CD4-positive, alpha-beta T cell treated with Interleukin-2 at 100 ng/mL for 4 hours (primary cell): ENCODE measurements at places on chromosomes 5 and 9.

- no peak for DNase-seq
Observed at GRCh38 chr9:91004484-91004883, 202.9 kb downstream of the SYK start.

DNA sequence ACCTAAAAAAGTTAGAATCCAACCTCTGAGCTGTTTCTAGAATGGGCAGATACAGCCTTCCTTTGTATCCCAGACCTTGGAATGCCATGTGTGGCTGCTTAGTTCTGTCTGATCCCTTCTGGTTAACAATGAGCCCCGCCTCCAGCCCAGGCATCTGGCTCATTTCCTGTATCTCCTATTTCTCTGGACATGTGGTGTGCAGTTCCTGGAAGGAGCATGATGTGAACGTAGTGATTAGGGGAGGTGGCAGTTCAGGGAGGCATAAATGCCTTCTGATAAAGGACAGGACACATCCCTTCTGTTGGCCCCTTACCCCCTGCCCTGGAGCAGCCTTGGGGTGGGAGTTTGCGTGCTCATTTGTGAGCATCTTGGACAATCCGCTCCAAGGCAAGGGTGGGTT, 243.0 kb downstream of the ZSWIM6 start:
- no peak for DNase-seq

GRCh38 chr5:97164846-97165245, 18.2 kb downstream of the RIOK2 start:
- no peak for DNase-seq

GRCh38 chr9:113511856-113512761, 48.6 kb downstream of the RGS3 start:
- peak; percentile 74 for DNase-seq

DNA sequence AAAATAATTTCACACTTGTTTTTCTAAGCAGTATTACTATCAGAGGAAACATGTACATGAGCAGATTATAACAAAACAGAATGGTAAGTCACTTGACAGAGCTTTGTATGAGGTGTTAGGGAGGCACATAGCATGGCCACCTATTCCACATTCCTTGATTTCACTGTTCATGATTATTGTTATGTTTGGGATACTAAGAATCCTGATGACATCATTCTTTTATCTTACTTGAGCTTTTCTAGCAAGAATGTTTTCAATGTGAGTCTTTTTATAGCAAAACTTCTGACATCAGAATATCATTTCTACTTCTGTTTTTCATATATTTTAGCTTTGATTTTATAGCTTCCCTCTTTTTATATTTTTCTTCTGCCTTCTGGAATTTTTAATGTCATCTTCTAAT, 208.2 kb downstream of the DMRTA1 start:
- DNase-seq, result no peak

DNA sequence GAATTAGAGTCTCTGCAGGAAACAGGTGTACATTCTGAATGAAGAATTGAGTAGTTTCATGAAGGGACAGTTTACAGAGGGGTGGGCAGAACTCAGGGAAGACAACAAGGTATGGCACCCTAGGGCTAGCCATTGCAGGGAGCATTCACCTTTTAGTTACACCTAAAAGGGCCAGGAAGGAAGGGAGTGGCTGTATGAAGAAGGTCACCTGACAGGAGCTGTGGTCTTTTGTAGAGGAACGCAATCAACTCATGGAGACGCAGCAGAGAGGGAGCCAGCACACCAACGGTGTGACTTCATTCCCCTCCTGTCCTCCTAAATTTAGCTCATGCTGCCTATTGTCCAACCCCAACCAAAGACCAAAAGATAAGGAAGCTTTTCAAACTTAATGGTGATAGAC, 12.7 kb upstream of the ZCCHC7 start:
- DNase-seq, result peak; percentile 12

DNA sequence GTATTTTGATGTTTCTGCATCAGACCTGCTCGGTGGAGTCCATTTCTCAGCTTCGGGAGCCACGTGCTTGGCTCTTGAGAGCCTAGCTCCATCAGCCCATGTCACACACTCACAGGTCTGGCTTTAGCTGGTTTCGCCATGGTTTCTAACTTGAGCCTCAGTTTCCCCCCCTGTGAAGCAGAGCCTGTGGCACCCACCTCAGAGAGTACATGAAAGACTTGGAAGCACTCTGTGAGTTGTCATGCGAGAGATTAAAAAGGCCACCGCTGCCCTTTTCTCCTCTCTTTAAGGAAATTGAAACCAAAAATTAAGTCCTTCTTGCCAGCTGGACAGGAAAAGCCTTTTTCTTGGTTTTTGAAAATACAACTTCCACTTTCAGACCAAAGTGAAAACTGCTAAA, 8.8 kb downstream of the TENT4A start:
- no peak for DNase-seq

GRCh38 chr5:153959134-153959957, 79.4 kb downstream of the FAM114A2 start:
- DNase-seq, result no peak

DNA sequence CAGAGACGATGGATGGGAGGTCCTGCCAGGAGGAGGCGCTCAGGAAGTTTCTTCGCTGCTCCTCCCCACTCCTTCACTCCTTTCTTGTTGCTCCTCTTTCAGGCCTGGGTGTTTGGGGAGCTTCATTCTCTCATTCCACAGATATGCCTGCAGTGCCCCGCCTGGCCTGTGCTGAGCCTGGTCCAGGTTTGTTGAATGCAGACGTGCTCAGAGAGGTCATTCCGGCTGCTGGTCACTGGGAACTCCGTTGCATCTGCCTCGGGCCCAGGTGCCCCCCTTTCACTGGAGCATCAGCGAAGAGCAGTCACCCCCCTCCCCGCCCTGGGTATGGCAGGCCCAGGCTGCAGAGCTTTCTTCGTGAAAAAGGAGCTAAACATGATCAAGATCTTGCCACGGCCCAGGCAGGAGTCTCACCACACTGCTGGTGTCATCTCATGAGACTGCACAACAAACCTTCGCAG, 15.5 kb downstream of the SURF6 start:
- DNase-seq, result no peak

DNA sequence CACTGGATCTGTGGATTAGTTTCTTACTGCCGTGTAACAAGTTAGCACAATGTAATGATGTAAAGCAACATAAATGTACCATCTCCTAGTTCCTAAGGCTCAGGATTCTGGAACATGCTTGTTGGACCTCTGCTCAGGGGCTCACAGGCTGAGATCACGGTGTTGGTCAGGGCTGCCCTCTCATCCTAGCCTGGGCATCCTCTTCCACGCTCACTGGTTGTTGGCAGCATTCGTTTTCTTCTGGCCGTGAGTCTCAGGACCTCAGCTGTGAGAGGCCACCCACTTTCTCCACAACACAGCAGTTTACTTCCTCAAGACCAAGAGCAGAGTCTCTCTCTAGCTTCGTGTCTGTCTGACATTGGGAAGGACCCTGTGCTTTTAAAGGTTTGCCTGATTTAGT, 17.3 kb downstream of the RASGEF1C start:
- DNase-seq, result no peak

GRCh38 chr9:75274781-75275180, 186.5 kb downstream of the OSTF1 start:
- DNase-seq, result no peak

DNA sequence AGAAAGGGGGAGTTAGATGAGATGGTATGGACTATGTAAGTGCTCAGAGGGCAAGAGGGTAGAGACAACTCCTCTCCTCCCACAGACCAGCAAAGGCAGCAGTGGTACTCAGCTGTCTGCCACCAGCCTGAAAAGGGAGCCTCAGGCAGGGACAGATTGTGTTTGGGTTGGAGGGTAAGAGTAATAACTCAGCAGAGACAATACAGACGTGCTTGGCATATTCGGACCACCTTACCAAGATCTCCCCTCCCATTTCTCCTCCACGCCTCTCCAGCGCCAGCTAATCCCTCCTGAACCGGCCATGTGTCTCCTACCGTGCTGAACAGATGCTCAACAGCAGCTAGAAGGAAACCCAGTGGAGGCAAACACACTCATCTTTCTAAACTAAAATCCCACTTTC, 180.8 kb downstream of the ASTN2 start:
- no peak for DNase-seq

DNA sequence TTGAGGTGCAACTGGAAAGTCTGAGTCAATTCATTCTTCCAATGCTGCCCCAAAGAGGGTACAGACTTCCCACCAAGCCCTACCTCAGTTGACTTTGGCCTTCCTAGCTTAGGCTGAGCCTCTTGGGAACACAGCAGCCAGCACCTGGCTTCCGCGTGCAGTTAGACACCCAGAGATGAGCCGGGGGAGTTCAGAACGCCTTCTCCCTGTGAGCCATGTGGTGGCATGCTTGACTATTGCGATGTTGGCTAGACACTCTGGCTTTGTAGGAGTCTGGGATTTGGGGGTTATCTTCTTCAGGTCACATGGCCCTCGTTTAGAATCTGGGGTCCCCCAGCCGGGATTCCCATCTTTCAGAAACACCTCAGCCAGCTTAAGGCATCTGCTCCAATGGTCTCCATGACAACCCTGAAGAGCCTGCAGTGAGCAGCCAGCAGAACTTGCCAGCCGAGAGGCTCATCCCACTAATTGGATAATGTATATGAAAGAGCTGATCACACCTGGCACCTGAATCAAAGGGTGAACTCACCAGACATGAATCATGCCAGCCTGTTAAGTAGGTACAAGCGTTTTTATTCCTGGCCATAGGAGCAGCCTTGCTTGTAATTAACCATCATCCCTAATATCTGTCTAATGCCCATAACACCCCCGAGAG, 167.5 kb downstream of the SYK start:
- DNase-seq, result no peak

DNA sequence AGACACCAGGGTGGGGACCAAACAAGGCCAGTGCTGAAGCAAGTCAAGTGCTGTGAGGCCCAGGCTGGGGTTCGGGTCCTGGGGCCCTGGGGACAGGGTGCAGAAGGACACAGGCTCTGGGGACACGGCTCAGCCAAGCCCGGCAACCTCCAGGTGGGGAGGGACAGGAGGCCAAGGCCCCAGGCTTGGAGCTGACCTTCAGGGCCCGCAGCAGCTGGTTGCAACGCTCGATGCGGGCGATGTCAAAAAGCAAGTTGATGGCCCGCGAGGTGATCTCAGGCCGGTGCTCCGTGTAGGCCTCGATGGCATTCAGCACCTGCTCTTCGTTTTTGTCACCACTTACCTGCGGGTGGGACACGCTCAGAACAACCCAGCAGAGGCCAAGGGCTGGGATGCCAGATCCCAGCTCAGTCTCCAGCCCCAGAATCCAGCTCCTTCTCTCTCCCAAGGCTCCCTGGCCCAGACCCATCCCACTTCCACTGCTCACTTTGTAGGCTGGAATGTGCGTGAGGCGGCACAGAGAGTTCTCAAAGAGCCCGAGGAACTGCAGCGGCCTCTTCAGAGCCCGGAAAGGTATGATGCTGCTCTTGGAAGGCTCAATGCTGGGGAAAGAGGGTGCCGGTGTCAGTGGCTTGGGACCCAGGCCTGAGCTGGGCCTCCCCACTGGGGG, 20.7 kb downstream of the ZER1 start:
- DNase-seq, result no peak

DNA sequence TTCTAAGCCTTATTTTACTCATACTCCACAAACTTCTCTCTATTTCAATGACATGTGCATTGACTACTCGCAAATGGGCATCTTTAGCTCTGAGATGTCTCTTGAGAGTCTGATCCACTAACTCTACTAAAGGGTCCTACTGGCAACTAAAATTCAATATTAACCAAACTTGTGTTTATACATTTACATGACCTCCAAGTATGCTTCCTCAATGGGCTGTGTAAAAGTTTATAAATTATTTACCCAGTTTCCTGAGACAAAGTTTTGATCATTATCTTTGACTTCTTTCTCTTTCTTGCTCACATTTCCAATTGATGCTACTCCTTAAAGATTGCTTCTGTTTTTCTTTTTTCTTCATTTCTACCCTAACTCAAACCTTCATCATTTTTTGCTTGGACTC, 510.1 kb upstream of the DAB2 start:
- DNase-seq, result no peak

DNA sequence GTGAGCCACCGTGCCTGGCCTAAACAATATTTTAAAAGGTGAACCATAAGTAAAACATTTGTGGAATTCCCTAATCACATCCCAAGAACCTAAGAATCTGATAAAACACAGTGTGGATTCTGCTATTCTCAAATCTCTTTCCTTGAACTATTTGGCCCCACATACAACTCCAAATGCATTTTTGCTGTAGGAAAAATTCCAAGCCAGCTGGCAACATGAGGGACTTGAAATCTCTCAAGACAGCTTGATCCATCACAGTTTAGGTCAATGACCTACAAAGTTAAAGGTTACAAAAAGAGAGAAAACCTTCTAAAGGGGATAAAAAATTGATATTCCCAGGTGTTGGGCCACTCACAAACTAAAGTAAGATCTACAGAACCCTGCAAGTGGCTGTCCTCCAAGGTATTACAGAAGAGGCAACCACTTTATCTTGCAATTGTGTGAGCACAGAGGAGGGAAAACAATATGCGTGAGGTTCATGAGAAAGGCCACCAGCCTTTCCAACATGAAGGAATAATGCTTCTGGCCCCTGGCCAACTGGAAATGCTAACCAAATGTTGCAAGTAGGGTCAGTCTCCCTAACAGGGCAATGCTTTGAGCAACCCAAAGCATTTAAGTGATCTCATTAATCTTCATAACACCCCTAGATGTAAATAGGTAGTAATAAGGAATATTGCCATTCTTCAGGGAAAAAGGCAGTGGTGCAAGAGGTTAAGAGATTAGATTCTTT, 221.4 kb downstream of the SEMA5A start:
- DNase-seq, result no peak

DNA sequence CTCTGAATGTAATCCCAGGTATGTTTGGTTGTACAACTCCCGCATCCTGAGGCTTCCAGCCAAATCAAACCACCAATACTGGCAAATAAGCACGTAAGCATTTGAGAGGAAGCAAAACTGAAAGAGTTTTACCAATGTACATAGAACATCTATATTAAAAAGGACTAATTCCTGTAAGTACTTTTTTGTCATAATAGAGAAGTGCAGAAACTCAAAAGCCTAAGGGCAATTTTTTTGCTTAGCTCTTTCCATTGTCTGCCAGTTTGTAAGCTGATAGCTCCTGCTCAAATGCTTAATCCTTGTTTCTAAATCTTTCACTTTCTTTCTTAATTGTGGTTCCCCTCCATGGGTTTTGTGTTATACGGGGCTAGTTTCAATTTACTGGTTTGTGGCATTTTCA, 1151.8 kb downstream of the CDH12 start:
- DNase-seq, result no peak

DNA sequence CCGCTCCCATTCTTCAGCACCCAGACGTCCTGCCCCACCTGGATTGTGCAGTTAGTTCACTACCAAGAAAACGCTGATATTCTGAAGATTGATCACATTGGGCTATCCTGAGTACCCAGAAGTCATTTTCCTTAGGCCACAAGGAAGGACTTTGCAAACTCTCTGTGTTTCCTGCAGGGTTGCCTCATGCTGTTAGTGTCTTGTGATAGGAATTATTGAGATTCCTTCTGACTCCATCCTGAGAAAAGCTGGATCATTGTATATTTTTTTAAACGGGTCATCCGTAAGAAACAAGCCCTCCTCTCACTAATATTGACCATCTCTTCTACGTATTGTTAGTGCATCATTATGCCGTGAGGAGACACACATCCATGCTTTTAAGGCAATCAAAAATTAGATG, 96.0 kb upstream of the DAPK1 start:
- no peak for DNase-seq

- no peak for DNase-seq
Observed at GRCh38 chr9:98495530-98495929, 213.2 kb downstream of the GABBR2 start.

GRCh38 chr5:124859027-124859426, 112.6 kb upstream of the ZNF608 start:
- DNase-seq, result no peak
